ENCODE measurements at places on chromosomes 1 and 21.

- peak; percentile 18 for DNase-seq
Measured at GRCh38 chr1:153466908-153467307, 6.5 kb upstream of the S100A7 start.

- peak; percentile 79 for DNase-seq
Measured at GRCh38 chr1:226870401-226871279, at the start of gene PSEN2. PSEN2 (plus strand) TSS chr1:226870616; CDS start chr1:226881908, 11,292 bp downstream.

GRCh38 chr1:232142403-232143314 is 487.3 kb downstream of the SIPA1L2 start:
- peak; percentile 49 for DNase-seq

DNA sequence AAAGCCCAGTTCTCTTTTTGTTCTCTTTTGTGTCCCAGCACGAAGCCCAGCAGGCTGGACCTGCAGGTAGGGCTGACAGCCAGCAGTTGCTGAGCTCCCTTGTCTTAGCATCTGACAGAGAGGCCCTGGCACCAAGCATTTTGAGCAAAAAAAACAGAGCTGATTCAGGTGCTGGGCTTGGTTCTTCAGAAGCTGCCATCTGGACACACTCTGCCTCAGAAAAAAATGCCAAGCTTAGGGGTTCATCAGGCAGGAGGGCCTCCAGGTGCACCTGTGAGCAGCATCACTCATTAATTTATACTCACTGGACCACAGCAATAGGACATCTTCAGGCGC is 167.1 kb upstream of the PLD5 start:
- no peak for DNase-seq

GRCh38 chr1:24643363-24644099 is 429 bp downstream of the SRRM1 start:
- no peak for DNase-seq

DNA sequence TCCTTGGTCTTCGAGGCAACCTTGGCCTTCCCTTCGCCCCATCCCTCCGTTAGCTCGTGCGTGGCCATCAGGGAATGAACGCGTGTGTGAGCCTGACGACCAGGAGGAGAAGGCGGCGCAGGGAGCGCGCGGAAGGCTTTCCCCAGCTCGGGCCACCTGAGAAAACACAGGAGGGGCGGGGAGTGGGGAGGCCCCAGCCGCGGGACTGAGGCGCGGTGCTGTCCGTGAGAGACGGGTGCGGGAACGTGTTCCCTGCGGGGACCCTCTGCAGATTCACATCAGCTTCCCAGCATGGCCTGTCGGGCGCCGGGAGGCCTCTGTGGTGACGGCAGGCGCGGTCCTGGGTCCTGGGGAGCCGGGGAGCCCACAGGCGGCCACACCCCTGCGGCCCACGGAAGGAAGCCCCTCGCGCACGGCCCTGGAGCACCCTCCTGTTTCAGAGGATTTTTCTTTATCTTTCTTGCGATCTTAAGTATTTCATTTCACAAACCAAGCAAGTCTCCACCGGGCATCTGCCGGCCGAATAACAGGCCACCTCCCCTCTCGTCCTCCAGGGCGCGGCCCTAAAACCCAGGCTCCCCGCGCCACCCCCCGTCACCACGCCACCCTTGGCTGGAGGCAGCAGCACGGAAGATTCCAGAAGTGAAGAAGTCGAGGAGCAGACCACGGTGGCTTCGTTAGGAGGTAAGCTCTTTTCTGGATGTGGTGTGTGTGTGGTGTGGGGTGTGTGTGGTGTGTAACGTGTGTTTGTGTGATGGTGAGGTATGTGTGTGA is 66.3 kb downstream of the SLC19A1 start:
- no peak for DNase-seq

DNA sequence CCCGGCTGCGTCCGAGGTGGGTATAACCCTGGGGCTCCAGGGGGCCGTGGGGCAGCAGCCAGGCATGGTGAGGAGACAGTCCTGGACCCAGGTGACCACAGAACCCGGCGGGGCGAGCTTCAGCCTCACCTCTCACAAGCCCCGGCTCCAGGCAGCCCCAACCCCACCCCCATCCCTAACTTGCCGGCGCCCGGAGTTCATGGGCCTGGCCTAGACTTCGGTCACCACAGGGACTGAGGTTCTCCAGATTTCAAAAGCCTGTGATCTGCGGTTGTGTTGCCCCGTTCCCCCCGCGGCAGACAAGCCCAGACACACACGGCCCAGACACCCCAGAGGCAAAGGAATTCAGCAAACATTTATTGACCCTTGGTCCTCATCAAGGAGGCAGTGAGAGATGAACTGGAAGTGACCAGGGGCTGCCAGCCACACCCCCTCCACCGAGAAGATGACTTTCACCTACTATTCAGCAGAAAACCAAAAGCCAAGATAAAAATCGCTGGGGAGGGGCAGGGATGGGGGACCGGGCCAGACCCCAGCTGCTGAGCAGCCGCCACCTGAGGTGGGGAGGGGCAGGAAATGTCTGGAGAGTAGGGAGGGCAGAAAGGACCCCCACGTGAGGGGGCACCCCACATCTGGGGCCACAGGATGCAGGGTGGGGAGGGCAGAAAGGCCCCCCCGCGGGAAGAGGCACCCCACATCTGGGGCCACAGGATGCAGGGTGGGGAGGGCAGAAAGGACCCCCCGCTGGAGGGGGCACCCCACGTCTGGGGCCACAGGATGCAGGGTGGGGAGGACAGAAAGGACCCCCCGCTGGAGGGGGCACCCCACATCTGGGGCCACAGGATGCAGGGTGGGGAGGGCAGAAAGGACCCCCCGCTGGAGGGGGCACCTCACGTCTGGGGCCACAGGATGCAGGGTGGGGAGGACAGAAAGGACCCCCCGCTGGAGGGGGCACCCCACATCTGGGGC is 3.9 kb downstream of the HES4 start:
- DNase-seq = no peak

- no peak for DNase-seq
Measured at GRCh38 chr1:47660622-47661021, 222.8 kb downstream of the FOXD2 start.

DNA sequence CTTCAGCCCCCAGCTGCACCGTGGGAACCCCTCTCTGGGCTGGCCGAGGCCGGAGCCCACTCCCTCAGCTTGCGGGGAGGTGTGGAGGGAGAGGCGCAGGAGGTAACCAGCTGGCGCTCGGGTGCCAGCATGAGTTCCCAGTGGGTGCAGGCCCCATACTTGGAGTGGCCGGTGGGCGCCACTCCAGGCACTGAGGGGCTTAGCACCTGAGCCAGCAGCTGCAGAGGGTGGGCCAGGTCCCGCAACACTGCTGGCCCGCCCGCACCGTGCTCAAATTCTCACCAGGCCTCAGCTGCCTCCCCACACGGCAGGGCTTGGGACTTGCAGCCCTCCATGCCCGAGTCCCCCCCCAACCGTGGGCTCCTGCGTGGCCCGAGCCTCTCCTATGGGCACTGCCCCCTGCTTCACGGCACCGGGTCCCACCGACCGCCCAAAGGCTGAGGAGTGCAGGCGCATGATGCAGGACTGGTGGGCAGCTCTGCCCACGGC is 47.2 kb downstream of the LRRC53 start:
- DNase-seq = no peak

GRCh38 chr1:233614743-233615521 is 1.0 kb downstream of the KCNK1 start:
- no peak for DNase-seq

- DNase-seq = no peak
Measured at GRCh38 chr1:200556002-200556401, 64.5 kb downstream of the KIF14 start.

- DNase-seq = no peak
Measured at GRCh38 chr1:163872067-163872466, 550.3 kb downstream of the NUF2 start.

GRCh38 chr21:37554661-37555379 is 188.2 kb downstream of the DYRK1A start:
- DNase-seq = no peak
